CD4-positive, alpha-beta T cell treated with Interleukin-21 for 1 hour (primary cell): ENCODE measurements at places on chromosomes 12 and 14.
A peak's percentile ranks its signal among the peaks of the same experiment; 100 is the strongest.

DNA sequence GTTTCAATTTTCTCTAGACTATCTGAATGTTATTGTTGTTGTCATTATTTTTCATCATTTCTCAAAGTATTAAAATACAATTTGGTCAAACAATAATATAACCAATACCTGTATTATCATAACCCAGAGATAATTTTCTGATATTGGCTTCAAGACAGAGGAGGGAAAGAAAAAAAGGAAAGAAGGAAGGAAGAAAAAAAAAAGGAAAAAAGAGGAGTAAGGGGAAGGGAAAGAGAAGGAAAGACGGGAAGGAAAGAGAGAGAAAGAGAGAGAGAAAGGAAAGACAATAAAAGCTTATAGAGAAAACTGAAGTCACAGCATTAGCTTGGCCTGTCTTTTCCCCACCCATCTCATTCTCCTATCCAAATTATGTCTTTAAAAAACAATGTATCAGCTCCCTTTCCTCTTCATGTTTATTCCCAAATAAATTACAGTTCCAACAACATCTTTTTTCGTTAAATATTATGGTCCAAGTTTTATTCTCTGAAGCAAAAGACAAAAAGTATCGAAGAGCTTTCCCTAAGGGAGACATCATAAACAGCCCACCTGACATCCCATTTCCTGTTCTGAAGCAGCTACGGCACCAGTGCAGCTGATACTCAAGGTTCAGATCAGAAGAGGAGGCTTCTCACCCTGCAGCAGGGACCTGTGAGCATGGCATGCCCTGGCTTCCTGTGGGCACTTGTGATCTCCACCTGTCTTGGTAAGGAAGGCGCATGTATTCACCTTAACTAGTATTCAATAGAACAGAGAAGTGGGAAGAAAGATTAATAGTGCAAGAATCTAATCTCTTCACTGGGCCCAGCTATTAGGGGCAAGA lies 308.3 kb downstream of the DAD1 start:
- no peak for DNase-seq

GRCh38 chr12:14956024-14956891 lies 5.1 kb downstream of the ARHGDIB start:
- DNase-seq: no peak

DNA sequence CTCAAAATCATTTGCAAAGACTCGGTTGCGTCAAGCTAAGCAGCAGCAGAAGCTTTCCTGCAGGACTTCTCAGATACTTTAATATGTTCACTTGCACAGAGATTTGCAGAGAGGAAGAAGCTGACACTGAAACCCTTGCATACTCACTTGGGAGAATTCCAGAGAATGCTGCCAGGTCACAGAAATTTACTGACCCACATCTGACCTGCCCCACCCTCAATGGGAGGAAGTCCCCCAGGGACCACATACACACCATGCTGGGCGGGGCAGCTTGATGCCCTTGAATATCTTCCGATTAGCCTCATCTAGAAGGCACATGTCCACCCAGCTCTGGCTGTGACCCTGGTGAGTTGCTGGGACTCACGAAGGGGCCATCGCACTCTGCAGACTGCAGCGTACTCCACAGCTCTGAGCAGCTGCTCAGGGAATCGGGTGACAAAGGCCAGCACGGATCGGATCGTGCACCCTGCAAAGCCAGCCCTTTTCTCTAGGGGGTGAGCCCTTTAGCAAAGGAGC lies 83.2 kb downstream of the ITPK1 start:
- no peak for DNase-seq

- DNase-seq: no peak
These were observed 271.8 kb downstream of the AEBP2 start for GRCh38 chr12:19710811-19711793.

DNA sequence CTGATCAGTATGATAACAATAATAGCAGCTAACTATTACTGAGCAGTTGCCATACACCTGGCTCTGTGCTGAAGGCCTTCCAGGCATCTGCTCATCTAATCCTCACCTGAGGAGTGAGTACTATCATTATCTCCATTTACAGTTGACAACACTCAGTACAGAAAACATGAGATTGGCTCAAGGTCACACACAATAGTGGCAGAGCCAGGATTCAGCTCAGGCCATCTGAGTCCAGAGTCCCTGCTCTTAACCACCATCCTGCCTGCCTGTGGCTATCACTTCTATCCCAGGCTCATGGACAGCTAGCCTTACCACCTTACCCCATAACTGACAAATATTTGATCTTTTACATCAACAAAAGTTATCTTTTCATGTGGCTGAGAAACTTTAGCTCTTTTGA lies 155.5 kb downstream of the PPM1H start:
- DNase-seq: no peak

- DNase-seq: no peak
These were observed 29.2 kb downstream of the RPH3A start for GRCh38 chr12:112820796-112821195.

- DNase-seq: no peak
These were observed 77.6 kb downstream of the PITPNM2 start for GRCh38 chr12:123073292-123073691.

DNA sequence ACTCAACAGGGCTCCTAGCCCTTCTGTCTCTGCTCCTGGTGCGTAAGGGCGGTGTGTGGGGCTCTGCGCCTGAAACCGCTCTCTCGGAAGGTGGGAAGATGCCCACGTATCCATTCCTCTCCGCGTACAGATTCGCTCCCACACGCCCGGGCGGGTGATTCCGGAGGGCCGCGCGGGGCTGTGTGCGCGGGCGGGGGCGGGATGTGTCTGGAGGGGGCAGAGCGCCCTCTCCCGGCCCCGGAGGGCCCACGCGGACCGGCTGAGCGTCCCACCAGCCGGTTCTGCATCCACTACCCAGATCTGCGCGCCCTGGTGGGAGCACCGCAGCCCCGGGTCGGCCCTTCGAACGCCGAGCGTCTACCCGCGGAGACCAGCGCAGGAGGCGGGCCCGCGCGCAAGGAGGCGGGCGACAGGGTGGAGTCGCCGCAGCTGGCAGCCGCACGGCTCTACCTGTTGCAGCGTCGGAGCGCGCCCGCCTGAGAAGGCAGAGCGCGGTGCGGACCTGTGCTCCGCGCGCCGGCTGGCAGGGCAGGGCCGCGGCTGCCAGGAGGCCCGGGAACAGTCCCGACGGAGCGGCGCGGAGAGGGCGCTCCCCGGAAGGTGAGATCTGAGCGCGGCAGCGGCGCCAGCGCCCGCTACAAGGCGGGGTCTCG lies 1.4 kb upstream of the KCNK13 start:
- peak; percentile 33 for DNase-seq

DNA sequence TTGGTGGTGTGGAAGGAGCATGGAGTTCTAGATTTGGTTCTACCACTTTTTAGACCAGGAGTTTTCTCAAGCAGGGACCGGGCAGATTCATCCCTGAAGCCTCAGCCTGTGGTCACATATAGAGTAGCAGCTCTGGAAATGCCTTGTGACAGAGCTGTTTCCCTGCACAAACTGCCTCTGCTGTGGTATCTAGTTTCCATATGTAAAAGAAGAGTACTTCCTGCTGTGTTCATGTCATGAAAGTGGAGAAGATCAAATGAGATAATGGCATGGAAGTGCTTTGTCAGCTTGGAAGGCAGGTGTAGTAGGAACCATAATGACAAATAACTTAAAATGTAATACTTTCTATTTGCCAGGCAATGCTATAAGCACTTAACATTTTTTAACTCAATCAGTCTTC lies 26.1 kb downstream of the OTUB2 start:
- DNase-seq: no peak

GRCh38 chr12:1829306-1829900 lies 9.0 kb downstream of the LRTM2 start:
- no peak for DNase-seq

- DNase-seq: no peak
These were observed 447.3 kb downstream of the NELL2 start for GRCh38 chr12:44428825-44429224.

DNA sequence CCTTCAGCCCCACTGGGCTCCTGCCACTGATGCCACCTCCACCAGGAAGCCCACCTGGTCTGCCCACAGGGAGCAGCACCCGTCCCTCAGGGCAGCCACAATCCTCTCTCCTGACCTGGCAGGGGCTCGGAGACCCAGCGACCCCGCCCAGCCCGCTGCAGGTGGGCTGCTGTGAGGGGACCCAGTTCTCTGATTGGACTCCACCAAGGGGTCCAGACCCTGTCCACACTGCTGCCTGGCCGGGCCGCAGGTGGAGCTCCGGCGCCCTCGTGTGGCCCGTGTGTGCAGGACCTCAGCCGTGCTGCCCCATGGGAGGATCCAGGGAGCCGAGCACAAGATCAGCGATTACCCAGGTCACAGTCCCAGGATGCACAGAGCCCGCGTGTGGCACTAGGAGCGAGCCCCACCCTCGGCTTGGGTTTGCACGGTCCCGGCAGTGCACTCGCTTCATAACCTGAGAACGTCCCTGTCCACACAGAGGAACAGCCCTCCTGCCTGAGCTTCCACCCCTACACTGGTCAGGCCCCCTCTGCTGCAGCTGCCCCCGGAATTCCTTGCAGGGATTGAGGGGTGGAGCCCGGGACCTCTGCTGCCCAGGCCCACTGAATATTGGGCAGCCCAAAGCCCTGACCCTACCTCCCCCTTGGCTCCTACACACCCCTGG lies 35.4 kb upstream of the TMEM179 start:
- peak; percentile 39 for DNase-seq

DNA sequence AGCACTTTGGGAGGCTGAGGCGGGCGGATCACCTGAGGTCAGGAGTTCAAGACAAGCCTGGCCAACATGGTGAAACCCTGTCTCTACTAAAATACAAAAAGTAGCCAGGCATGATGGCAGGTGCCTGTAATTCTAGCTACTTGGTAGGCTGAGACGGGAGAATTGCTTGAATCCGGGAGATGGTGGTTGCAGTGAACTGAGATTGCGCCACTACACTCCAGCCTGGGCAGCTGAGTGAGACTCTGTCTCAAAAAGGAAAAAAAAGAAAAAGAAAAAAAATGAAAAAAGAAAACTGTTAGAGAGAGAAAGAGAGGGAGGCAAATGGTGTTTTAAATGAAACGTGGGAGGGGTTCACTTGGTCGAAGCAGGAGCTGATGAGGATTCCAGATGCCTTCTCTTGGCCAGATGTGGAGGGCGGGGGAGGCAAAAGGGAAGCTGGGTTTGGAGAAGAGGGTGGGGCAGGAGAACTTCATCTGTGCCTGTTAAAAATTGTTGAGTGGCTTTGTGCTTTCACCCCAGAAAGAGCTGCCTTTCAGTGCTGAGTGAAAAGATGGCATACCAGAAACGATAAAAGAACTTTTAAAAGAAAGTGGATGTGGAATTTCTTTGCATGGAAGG lies 1.1 kb downstream of the EMP1 start:
- no peak for DNase-seq

DNA sequence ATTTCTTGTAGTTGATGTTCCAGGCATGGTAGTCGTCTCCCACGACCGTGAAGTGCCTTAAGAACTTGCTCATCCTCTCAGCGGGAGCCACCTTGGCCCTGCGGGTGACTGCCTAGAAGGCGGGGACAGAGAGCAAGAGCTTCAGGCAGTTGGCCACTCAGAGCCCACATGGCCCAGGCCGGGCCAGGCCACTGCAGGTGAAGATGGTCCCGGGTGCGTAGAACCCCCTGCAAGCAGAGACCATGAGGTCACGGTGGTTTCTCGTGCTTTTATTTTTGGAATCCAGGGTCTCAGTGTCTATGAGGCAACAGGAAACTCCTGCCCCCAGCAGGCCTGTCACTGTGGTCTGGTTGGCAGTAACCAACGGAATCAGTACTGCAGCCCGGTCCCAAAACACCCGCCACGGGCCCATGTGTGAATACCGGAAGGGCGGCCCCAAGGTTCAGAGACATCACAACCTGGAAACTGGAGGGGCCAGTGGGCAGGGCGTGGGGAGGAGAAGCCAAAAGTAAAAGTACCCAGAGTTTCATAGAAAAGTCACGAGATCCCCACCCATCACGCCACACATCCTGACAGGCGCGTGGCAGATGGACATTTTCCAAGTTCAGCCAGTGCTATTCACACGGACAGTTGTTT lies 27.5 kb downstream of the HVCN1 start:
- peak; percentile 69 for DNase-seq

DNA sequence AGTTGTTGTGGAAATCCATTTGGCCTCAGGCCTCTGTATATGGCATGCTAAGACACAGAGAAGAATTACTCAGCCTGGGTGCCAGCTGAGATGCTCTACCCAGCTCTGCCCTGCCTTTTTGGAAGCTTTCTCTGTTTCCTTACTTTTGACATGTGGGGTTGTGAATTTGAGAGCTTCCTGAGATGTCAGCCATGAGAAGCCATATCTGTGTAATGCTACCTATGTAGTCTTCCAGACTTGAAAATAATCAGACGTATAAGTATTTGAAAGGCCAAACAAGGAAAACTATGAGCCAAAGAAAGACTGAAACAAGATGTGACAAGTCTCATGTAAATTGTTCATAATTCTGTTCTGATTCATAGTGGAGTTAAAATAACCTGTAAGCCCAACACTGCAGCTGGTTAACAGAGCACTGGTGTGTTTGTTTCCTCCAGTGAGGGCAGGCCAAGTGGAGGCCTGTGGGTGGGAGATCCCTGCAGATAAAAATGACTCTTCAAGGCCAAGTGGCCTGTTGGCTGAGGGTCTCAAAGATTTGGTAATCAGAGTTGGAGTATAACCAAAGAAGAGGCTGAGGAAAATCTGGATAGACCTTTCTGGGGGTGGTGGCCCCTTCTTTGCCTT lies 94.0 kb downstream of the TMX1 start:
- no peak for DNase-seq

- no peak for DNase-seq
These were observed 795.5 kb downstream of the C12orf50 start for GRCh38 chr12:87233671-87234070.

- DNase-seq: no peak
These were observed 3.1 kb downstream of the PYGL start for GRCh38 chr14:50941151-50941550.
